Activated T-helper 1 cell treated with anti-CD3 and anti-CD28 coated beads, Interleukin-12 subunit alpha, Interleukin-12 subunit beta, Interleukin-2, Interleukin-4 antibody, amounts not matched to agents 30 ng/mL and 10 ng/mL and 1 ng/mL, durations not matched to agents 14 hours and 24 hours and 36 hours (primary cell): ENCODE measurements at places on chromosomes 4 and X. TPM values are rescaled to one million over a fixed set of nuclear protein-coding genes. Genes with fewer than 3 reads are reported as not detected.

Gene BCAP31
- 156 and 166 TPM in 2 replicates for total RNA-seq

DNA sequence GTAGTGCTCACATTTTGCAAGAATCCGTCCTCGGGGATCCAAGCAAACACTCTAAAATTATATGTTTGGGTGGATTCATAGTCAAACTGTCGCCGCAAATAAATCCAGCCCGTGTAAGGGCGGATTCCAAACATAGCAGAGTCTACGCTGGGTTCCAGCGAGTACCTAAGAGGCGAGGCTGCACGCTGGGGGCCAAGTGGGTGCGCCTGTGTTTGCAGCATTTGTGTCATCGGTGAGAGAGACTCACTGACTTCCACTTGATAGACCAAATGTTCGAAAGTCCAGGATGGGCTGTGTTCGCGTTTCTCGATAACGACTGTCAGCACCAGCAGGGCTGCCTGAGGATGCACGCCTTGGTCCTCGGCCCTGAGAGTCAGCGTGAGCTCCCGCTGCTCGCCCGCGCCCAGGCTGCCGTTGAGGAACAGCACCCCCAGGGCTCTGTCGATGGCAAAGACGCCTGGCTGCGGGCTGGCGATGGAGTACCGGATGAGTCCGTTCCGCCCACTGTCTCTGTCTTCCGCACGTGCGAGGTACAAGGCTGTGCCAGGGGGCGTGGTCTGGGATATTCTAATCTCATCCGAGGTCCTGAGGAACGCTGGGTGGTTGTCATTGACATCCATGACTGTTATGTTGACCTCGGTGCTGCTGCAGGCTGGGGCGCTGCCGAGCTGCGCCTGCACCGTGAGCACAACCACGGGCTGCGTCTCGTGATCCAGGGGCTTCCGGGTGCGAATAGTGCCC is 158.7 kb downstream of the DCHS2 start:
- peak; percentile 27 for DNase-seq

DNA sequence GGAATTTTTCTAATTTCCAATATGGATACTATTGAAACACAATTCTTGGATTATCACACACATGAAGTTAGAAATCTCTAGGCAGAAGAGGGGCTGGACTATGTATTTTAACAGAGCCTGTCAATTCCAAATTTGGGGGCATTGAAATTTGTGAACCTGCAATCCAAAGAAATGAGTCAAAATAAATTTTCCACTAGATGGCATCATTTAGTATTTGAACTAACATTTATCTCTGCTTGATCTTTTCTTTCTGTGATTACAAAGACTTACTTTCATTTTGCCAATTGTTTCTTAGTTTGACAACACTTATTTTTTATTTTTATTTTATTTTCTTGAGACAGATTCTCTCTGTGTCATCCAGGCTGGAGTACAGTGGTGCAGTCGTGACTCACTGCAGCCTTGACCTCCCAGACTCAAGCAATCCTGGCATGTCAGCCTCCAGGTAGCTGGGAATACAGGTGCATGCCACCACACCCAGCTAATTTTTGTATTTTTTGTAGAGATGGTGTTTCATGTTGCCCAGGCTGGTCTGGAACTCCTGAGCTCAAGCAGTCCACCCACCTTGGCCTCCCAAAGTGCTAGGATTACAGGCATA is 2.7 kb upstream of the PYURF start:
- no peak for DNase-seq

DNA sequence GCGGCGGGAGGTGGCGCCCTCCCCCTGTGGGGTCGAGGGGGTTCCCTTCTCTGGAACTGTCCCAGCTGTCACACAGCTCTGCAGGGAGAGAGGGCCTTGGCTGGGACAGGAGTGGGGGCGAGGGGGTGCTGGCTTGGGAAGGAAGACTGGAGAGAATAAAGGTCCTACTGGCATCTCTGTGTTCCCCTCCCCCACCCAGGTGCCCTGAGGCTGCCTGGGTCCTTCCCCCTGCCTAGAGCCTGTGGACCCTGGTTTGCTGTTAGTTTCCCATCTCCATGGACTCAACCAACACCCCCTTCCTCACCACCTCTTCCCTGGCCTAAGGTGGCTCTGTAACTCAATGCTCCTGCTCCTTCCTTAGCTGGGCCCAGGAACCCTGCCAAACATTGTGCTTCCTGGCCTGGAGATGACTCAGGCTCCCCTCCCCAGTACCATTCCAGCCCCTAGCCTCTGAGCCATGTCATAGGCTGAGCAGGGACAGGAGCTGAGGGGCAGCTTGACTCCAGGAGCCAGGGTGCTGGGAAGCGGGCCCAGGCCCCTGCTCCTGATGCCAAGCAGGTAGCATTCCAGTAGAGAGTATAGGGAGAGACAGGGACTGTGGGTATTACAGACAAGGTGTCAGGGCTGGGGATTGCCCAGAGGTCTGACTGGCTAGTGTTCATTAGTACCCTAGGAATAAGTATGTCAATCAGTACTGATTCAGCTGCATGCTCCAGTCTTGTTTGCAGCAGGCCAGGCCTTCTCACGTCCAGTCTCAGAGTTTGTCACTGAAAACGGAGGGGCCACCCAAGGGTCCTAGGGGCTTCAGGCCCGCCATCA is 100.7 kb downstream of the EFNB1 start:
- no peak for DNase-seq

- DNase-seq = no peak
Observed at GRCh38 chr4:88674979-88675378, 22.6 kb downstream of the NAP1L5 start.

DNA sequence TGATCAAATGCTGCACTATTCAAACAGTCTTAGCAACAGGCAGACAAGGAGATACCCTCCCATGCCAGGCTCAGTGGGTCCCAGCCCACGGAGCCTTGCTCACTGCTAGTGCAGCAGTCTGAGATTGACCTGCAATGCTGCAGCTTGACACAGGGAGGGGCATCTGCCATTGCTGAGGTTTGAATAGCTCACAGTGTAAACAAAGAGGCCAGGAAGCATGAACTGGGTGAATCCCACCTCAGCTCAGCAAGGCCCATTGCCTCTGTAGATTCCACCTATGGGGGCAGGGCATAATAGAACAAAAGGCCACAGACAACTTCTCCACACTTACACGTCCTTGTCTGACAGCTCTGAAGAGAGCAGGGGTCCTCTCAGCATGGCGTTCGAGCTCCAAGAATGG is 26.6 kb upstream of the ZXDB start:
- DNase-seq = no peak
